ENCODE measurements at places on chromosomes 12 and 14.

DNA sequence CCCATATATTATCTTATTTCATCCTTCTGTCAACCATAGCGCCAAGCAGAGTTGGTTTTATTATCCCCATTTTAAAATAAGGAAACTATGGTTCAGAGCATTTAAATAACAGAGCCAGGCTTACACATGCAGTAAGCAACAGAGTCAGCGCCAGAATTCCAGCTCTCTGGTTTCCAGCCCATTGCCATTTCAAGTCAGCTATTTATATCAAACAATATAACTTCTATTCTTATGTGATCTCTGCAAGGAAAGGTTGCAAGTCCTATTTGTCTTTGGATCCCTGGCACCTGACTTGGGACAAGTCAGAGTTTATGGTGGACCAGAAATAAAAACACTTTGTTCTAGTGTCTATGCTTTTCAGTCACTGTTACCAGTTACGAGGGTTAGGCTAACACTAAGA lies 174.1 kb upstream of the EEA1 start:
- no peaks in the 10 kb centered on the region for H3K4me1 ChIP-seq
- no peak overlapping the region for H3K4me3 ChIP-seq
- H3K27me3 ChIP-seq, result no peaks in the 10 kb centered on the region

GRCh38 chr12:8678661-8679111 lies 16.1 kb upstream of the MFAP5 start:
- H3K27ac ChIP-seq, result no peak overlapping the region
- no peak overlapping the region for H3K4me3 ChIP-seq
- H3K4me1 ChIP-seq, result peaks cover 11% of the 10 kb centered on the region
- H3K27me3 ChIP-seq, result no peaks in the 10 kb centered on the region
- H3K36me3 ChIP-seq, result no peaks in the 10 kb centered on the region
- DNase-seq, result no peak

- no peaks in the 10 kb centered on the region for H3K36me3 ChIP-seq
- no peak overlapping the region for H3K27ac ChIP-seq
- H3K4me3 ChIP-seq, result no peak overlapping the region
- H3K27me3 ChIP-seq, result no peaks in the 10 kb centered on the region
- H3K4me1 ChIP-seq, result no peaks in the 10 kb centered on the region
- DNase-seq, result no peak
Measured at GRCh38 chr12:118746960-118747359, 234.4 kb upstream of the SRRM4 start.

GRCh38 chr14:81474148-81474492 lies 59.5 kb downstream of the SEL1L start:
- no peaks in the 10 kb centered on the region for H3K4me1 ChIP-seq
- no peaks in the 10 kb centered on the region for H3K27me3 ChIP-seq
- H3K36me3 ChIP-seq, result 0 out of 2 replicates have a peak, but pooled peaks cover 5% of the 10 kb centered on the region
- DNase-seq, result no peak
- H3K4me3 ChIP-seq, result no peak overlapping the region
- no peak overlapping the region for H3K27ac ChIP-seq

DNA sequence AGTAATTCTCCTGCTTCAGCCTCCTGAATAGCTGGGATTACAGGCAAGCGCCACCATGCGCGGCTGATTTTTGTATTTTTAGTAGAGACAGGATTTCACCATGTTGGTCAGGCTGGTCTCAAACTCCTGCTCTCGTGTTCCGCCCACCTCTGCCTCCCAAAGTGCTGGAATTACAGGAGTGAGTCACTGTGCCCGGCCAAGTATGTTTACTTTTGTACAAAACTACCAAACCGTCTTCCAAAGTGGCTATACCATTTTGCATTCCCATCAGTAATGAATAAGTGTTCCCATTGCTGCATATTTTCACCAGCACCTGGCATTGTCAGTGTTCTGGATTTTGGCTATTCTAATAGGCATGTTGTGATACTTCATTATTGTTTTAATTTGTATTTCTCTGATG lies 8.4 kb upstream of the KRT6A start:
- no peaks in the 10 kb centered on the region for H3K36me3 ChIP-seq
- no peaks in the 10 kb centered on the region for H3K27me3 ChIP-seq
- DNase-seq, result no peak

GRCh38 chr14:25010471-25010870 lies 39.5 kb downstream of the STXBP6 start:
- no peaks in the 10 kb centered on the region for H3K36me3 ChIP-seq
- no peak overlapping the region for H3K27ac ChIP-seq
- no peak overlapping the region for H3K4me3 ChIP-seq
- no peaks in the 10 kb centered on the region for H3K27me3 ChIP-seq
- H3K4me1 ChIP-seq, result no peaks in the 10 kb centered on the region

GRCh38 chr14:73829526-73830431 lies 21.9 kb upstream of the PTGR2 start:
- peak; percentile 15 for DNase-seq
- H3K4me3 ChIP-seq, result no peak overlapping the region
- no peaks in the 10 kb centered on the region for H3K36me3 ChIP-seq
- H3K27ac ChIP-seq, result peak overlapping the region; percentile 37
- no peaks in the 10 kb centered on the region for H3K27me3 ChIP-seq

GRCh38 chr12:18559242-18559641 lies 178.6 kb downstream of the PLCZ1 start:
- no peak overlapping the region for H3K27ac ChIP-seq
- no peaks in the 10 kb centered on the region for H3K4me1 ChIP-seq
- no peak overlapping the region for H3K4me3 ChIP-seq
